ENCODE measurements at places on chromosomes 5 and 9.

GRCh38 chr5:112386766-112387165, 32.3 kb downstream of the EPB41L4A start:
- DNase-seq, result no peak

DNA sequence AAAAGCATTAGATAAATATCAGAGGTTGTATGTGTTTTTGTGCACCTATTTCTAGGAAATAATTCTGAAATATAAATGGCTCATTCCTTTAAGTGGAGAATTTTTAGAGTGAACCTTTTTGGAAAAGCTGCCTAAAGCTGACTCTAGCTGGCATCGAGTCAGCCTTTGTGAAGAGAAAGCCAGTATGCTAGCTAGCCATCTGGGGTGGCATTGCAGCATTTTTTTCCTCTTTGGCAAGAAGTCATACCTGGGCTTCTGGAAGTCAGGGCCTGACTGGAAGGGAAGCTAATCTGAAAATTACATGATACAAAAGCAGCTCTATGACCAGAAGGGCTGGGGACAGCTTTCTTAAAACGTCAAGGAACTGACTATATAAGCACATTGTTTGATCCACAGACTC, 19.7 kb downstream of the ANP32B start:
- DNase-seq, result no peak

DNA sequence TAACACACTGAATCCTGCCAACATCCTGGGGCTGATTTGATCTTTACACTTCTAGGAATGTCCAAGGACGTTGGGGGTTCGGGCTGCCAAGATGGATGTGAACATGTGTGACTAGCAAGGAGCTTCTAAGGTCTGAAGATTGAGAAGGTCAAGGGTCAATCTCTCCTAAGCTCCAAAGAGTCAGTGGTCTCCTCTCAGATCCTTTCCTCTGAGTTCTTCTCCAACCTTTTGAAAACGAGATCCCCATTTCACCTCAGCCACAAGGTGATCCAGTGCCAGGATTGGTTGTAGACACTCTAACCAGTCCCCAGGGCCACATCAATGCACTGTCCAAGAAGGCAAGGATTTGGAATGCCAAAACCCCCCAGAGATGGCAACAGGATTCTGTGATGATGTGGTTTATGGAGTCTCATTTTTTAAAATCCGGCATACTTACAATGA, 266.8 kb downstream of the NDUFS4 start:
- no peak for DNase-seq

DNA sequence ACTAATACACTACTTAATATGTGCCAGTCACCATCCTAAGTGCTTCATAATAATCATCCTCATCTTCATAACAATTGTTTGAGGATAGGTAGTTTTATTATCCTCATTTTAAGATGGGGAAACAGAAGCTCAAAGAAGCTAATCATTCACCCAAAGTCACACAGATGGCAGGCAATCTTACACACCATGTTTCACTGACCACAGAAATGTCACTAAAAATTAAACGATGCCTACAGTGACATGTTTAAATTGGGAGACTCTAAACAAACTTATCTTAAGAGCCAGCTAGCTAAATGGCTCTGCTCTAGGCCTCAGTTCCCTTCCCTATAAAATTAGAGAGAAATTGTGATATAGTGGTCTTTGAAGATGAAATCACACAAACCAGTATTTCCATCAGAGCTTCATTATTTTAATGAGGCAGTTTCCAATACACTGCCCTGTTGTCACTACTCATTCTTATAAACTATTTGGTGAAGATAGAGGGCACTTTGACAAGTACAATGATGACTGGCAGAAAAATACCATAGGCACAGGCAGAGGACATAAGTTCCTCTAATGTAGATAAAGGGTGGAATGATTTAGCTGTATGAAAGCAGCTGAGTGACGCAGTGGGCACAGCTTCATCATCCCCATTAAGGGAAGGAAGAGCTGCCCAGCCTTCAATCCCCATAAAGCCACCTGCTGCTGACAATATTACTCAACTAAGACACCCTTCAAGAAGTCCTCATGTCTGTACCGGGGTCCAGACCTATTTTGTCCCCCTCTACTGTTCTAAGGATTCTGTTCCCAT, 224.1 kb downstream of the ACTL7B start:
- DNase-seq, result no peak

- no peak for DNase-seq
Observed at GRCh38 chr5:176425138-176425537, 8.8 kb upstream of the CLTB start.

GRCh38 chr5:128237546-128237945, 154.0 kb downstream of the SLC12A2 start:
- no peak for DNase-seq

GRCh38 chr5:54727874-54728587, 210.5 kb downstream of the SNX18 start:
- DNase-seq, result no peak

DNA sequence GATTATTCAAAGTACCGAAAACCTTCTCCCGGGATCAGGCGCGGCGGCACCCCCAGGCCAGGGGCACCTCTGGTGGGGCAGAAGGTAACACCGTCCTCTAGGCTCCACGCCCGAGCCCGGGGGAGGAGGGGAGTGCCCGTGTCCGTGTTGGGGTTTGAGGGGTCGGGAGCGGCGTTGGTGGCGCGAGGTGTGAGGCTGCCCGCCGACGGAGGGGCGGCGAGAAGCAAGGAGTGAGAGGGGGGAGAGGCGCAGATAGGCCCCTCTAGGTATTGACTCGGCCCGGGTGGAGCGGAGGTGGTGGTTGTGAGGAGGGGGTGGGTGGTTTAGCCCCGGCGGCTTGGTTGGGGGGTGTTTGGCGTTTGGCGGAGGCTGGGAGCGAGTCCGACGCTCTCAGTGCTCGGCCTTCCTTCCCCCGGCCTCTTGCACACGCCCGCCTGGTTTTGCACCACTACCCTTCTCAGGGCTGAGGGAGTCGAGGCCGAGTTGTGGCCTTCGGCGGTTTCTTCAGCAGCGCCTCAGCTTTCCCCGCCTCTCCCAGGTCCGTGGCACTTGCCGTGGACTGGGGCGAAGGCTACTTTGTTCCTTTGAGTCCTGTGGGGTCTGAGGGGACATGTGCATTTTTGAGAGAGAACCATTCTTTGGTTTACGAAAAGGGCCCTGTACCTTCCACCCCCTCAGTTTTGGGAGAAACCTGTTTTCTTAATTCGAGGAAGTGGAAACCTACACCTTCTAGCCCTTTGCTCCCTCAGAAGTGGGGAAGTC, 450 bp downstream of the GPBP1 start:
- no peak for DNase-seq

GRCh38 chr5:14213813-14214585, 70.9 kb downstream of the TRIO start:
- DNase-seq, result no peak

- DNase-seq, result no peak
Observed at GRCh38 chr5:112485934-112486355, 66.9 kb upstream of the EPB41L4A start.

GRCh38 chr9:136105398-136106135, 10.5 kb upstream of the NACC2 start:
- DNase-seq, result no peak

- DNase-seq, result no peak
Observed at GRCh38 chr5:159448841-159449407, 118.6 kb upstream of the IL12B start.
